IMR-90 (cell line): ENCODE measurements at places on chromosomes 4 and X. TPM values are rescaled to one million over a fixed set of nuclear protein-coding genes. Genes with fewer than 3 reads are reported as not detected.

The USP17L26 gene
- polyA plus RNA-seq = not detected in 2 replicates

The LDOC1 gene
- polyA plus RNA-seq = 52.1 and 60.0 TPM in 2 replicates

The UTP14A gene
- 11.7 and 13.8 TPM in 2 replicates for polyA plus RNA-seq

The CABS1 gene
- not detected in 2 replicates for polyA plus RNA-seq

The GRIA2 gene
- polyA plus RNA-seq = not detected in 2 replicates

The KCNE5 gene
- polyA plus RNA-seq = 0.15 and 0.17 TPM in 2 replicates

The XK gene
- polyA plus RNA-seq = 0.02 and 0.03 TPM in 2 replicates

The MAP7D3 gene
- polyA plus RNA-seq = 9.7 and 10.0 TPM in 2 replicates

The GPRIN3 gene
- polyA plus RNA-seq = not detected in 2 replicates

The COL4A5 gene
- 21.6 and 26.6 TPM in 2 replicates for polyA plus RNA-seq

The RAB9A gene
- 15.6 and 22.3 TPM in 2 replicates for polyA plus RNA-seq

The FAAH2 gene
- polyA plus RNA-seq = not detected in 2 replicates

The TNMD gene
- polyA plus RNA-seq = not detected in 2 replicates

The BEX4 gene
- polyA plus RNA-seq = 4.5 and 6.8 TPM in 2 replicates

The DMRTC1 gene
- not detected in 2 replicates for polyA plus RNA-seq

The NMU gene
- not detected in 2 replicates for polyA plus RNA-seq

The SPANXA2 gene
- not detected in 2 replicates for polyA plus RNA-seq

The DMD gene
- 6.4 and 6.6 TPM in 2 replicates for polyA plus RNA-seq

The PLP1 gene
- polyA plus RNA-seq = 0.60 and 0.62 TPM in 2 replicates

The DNAAF6 gene
- polyA plus RNA-seq = not detected in 2 replicates

The HTN1 gene
- not detected in 2 replicates for polyA plus RNA-seq

The GABRE gene
- polyA plus RNA-seq = 1.2 and 1.6 TPM in 2 replicates

The OTC gene
- not detected in 2 replicates for polyA plus RNA-seq

The TEC gene
- 0.16 and 0.39 TPM in 2 replicates for polyA plus RNA-seq

The PSMD10 gene
- 56.3 and 62.0 TPM in 2 replicates for polyA plus RNA-seq

The ADAM29 gene
- polyA plus RNA-seq = not detected in 2 replicates

The CNGA1 gene
- not detected in 2 replicates for polyA plus RNA-seq

The SHROOM4 gene
- polyA plus RNA-seq = 1.0 and 1.3 TPM in 2 replicates

The NLGN3 gene
- 0.36 and 0.39 TPM in 2 replicates for polyA plus RNA-seq

The HTR2C gene
- polyA plus RNA-seq = not detected in 2 replicates

The PDCL2 gene
- not detected in 2 replicates for polyA plus RNA-seq

The CXCR3 gene
- not detected in 2 replicates for polyA plus RNA-seq

The F8 gene
- 1.1 and 1.5 TPM in 2 replicates for polyA plus RNA-seq

The TKTL1 gene
- not detected in 2 replicates for polyA plus RNA-seq

The ASB12 gene
- not detected in 2 replicates for polyA plus RNA-seq

The CXCL13 gene
- not detected in 2 replicates for polyA plus RNA-seq

The GC gene
- not detected in 2 replicates for polyA plus RNA-seq

The GRID2 gene
- not detected in 2 replicates for polyA plus RNA-seq

The CT47B1 gene
- not detected in 2 replicates for polyA plus RNA-seq

The HTN3 gene
- polyA plus RNA-seq = not detected in 2 replicates

The C1QTNF7 gene
- 0.12 and 0.23 TPM in 2 replicates for polyA plus RNA-seq

The CYSLTR1 gene
- polyA plus RNA-seq = not detected in 2 replicates

The DRD5 gene
- polyA plus RNA-seq = not detected in 2 replicates

The HMX1 gene
- not detected in 2 replicates for polyA plus RNA-seq

The BCAP31 gene
- polyA plus RNA-seq = 125 and 131 TPM in 2 replicates

The SEC31A gene
- 275 and 278 TPM in 2 replicates for polyA plus RNA-seq

The TCEAL6 gene
- polyA plus RNA-seq = not detected in 2 replicates

The S100P gene
- polyA plus RNA-seq = not detected in 2 replicates

The MAGEB2 gene
- polyA plus RNA-seq = not detected in 2 replicates

The PASD1 gene
- not detected in 2 replicates for polyA plus RNA-seq

The UGT2B10 gene
- not detected in 2 replicates for polyA plus RNA-seq

The TMEM150C gene
- polyA plus RNA-seq = 0.09 and 0.10 TPM in 2 replicates

The MOSPD2 gene
- 11.1 and 14.1 TPM in 2 replicates for polyA plus RNA-seq
